ENCODE measurements at places on chromosomes 7 and 10.

DNA sequence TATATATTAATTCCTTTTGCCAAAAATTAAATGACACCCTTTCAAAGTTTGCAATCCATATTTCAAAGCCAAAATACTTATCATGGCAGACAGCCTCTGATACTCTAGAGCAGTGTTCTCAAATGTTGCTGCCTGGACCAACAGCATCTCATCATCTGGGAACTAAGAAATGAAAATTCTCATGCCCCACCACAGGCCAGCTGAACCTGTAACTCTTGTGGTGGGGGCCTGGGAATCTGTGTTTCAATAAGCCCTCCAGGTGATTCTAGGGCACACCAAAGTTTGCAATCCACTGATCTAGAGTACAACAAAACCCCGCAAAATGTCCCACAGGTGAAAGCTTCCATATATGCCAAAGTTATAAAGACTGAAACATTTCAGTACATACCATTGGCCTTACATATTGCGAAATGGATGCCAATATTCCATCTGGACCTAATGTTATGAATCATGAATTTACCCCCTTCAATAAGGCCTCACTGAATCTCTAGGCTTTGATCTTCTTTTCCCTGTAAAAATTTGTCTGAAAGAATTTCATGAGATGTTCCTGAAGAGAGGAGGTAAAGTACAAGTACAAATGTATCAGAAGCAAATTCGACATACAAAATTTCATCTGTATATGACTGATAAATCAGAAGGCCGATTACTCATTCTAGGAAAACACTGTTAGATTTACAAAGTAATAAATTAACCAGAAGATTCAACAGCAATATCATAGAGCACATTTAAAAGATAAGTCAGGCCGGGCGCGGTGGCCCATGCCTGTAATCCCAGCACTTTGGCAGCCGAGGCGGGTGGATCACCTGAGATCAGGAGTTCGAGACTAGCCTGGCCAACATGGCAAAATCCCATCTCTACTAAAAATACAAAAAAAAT, 25.3 kb upstream of the EPC1 start:
- DNase-seq = no peak

- DNase-seq = no peak
These were observed 13.9 kb downstream of the HNRNPA2B1 start for GRCh38 chr7:26186364-26187311.

DNA sequence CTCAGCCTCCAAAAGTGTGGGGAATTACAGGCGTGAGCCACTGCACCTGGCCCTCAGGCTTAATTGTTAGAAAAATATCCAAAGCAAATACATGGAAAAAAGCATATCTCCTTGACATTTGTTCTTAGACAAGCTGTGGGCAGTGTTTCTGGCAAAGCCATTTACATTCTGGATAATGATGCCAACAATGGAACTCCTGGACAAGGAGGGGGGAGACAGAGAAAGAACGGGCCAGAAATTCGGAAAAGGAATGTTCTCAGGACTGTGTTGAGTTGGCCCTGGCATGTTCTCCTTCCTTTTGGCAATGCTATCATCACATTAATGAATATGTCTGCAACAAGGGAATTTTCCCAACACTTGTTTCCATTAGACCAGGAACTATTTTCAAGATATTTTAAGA, 88.7 kb downstream of the UBE2H start:
- DNase-seq = no peak

DNA sequence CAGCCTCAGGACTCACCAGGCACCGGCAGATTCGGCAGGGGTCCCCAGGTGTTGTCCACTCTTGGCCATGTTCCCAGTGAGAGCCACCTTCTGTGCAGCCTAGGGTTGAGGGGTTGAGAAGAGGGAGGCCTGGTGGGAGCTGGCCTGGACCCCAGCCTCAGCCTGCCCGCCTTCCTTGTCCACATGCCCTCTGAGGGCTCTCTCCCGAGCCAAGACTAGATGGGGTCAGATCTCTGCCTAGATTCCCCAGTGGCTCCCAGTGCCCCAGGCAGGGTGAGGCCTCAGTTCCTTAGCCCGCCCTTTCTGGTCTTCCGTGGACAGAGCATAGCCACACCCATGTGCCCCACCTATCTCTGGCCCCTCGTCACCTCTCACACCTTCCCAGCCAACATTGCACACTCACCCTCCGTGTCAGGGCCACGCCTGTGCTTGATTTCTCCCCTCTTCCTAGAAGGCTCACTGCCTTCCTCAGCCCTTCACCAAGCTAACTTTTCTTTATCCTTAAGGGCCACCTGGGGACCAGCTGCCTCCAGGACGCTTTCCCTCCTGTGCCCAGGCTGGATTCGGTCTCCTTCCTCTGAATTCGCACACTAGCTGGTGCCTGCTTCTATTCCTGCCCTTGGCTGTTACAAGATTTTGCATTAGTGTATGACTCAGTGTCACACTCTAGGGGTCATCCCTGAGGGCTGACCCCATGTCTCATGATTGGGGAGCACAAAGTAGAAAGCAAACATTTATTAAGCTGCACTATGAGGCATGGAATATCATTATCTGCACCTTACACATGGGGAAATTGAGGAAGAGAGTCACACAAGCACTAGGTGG, 7.5 kb downstream of the KCP start:
- no peak for DNase-seq

DNA sequence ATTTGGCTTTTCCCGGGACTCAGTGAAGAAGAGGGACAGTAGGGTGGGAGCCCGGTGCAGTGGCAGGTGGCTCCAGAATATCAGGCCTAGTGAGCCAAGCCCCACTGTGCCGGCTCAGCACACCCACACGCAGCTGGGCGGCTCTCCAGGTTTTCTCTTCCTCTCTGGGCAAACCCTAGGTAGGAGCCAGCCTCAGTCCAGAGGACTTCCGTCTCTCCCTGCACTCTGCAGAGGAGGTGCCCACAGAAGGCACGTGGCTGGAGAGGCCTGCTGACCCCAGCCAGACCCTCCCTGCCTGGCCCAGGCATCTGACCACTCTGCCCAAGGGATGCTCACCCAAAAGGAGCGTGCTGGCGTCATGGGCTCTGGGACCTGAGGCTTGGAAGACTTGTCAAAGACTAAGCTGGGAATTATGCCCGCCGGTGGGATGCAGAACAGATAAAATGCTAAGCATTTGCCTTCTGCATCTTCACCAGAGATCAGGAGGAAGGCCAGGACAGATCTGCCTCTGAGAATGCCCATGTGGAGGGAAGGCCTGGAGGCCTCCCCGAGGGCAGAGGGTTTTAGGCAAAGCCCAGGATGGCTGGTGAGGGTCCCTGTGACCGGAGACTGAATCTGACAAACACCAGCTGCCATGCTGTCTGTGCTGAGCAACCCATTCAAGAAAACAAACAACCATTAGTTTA, 40.2 kb downstream of the TCERG1L start:
- DNase-seq = no peak

GRCh38 chr7:117997862-117998825, 124.9 kb upstream of the CTTNBP2 start:
- DNase-seq = no peak

GRCh38 chr7:128121711-128122530, 90.7 kb upstream of the LRRC4 start:
- peak; percentile 81 for DNase-seq

GRCh38 chr7:133183969-133184368, 68.9 kb upstream of the EXOC4 start:
- DNase-seq = no peak

- no peak for DNase-seq
These were observed 167.5 kb downstream of the RNLS start for GRCh38 chr10:88415533-88416130.

- DNase-seq = peak; percentile 9
These were observed 31.9 kb downstream of the RSBN1L start for GRCh38 chr7:77727936-77728701.

GRCh38 chr7:52061666-52062065, 745.1 kb upstream of the COBL start:
- no peak for DNase-seq

- no peak for DNase-seq
These were observed 179.0 kb upstream of the PLPP4 start for GRCh38 chr10:120278069-120278468.

- DNase-seq = no peak
These were observed 150.2 kb upstream of the FERD3L start for GRCh38 chr7:19295376-19295775.

DNA sequence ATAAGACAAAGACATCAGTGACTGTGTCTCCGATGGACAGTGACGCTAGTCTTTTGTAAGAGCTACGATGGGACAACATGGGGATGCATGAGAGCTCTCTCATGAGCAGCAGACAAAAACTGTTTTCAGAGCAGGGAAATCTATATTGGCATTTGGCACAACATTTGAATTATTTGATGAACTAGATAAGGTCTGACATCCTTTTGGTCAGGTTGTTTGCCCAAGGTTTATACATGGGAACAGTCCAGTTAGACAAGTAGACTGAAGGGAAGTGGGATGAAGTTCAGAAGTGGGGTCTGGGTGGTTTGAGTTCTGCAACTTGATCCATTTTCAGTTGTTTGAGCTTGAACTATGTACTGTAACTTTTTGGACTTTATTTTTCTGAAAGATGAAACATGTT, 50.8 kb downstream of the BUB3 start:
- no peak for DNase-seq

DNA sequence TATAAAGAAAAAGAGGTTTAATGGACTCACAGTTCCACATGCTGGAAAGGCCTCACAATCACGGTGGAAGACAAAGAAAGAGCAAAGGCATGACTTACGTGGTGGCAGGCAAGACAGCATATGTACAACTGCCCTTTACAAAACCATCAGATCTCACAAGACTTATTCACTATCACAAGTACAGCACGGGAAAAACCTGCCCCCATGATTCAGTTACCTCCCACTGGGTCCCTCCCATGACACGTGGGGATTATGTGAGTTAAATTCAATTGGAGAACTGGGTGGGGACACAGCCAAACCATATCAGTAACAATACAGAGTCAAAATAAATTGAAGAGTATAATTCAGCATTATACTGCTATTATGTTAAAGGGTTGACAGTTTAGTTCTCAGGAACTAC, 37.8 kb downstream of the RNLS start:
- DNase-seq = no peak

DNA sequence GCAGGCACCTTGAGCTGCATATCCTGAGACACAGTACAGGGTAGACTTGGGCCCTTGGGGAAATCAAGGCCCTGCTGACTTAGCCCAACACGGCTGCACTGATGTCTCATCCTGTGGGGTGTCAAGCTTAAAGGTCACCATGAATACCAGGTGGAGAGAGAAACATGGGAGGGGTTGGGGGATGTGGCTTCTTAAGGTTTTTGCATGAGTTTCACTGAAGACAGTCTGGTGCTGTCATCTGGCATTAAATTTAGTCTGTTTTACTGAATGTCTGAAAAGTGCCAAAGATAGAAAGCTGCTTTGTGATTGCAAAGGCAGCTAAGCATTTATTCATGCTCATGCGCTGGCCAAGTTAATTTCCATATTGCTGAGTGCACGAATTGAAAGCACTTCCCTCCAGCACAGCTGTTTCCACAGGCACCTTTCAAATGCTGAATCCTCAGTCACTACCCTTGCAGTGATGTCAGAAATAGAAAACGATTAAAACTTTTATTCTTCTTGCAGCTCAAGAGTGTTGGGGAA, 102.1 kb downstream of the OSBPL3 start:
- no peak for DNase-seq

GRCh38 chr10:61775111-61775510, 112.4 kb downstream of the CABCOCO1 start:
- DNase-seq = no peak

DNA sequence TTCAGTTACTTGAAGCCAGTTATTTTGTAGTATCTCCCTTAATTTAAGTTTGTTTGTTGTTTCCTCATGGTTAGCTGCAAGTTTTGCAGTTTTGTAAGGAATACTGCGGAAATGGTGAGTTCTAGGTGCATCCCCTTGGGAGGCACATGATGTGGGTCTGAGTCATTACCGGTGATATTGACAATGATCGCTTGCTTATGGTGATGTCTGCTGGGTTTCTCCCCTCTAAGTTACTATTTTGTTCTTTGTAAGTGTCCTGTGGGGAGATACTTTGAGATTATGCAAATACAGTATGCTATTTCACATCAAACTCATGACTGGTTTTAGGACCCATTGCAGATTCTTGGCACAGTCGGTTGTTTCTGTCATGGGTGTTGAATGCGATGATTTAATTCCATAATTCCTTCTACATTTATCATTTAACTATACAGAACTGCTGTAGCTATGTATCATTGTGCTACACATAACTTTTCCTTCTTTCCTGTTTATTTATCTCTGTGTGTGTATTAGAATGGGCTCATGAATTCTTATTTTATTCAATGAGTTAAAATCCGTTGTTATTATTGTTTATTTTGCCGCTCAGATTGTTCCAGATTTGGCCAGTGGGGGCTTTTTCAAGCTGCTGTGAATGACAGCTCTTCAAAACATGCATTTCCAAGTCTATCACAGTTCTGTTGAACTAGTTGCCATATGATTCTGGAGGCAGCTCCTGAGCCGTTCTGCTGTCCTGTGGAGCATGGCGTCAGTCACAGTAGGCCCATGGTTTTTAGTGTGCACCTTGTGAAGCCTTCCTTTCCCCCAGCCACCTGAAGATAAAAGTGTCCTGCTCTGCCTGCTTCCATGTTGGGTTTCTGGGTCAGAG, 18.4 kb downstream of the TSPAN14 start:
- DNase-seq = no peak

DNA sequence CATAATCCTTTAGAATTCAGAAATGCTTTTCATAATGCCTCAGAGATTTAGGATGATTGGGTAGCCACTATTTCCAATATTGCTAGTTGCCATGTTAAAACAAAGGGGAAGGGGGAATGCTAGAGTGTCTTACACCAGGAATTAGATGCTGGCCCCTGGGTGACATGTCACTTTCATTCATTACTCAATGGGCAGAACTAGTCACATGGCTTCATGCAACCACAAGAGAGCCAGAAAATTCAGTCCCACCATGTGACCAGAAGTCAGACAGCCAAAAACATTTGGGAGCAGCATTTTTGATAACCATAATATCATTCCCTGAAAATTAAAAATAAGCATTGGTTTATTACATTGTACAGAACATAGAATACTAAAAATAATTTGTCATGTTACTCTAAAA, 81.2 kb downstream of the CREB5 start:
- DNase-seq = no peak

DNA sequence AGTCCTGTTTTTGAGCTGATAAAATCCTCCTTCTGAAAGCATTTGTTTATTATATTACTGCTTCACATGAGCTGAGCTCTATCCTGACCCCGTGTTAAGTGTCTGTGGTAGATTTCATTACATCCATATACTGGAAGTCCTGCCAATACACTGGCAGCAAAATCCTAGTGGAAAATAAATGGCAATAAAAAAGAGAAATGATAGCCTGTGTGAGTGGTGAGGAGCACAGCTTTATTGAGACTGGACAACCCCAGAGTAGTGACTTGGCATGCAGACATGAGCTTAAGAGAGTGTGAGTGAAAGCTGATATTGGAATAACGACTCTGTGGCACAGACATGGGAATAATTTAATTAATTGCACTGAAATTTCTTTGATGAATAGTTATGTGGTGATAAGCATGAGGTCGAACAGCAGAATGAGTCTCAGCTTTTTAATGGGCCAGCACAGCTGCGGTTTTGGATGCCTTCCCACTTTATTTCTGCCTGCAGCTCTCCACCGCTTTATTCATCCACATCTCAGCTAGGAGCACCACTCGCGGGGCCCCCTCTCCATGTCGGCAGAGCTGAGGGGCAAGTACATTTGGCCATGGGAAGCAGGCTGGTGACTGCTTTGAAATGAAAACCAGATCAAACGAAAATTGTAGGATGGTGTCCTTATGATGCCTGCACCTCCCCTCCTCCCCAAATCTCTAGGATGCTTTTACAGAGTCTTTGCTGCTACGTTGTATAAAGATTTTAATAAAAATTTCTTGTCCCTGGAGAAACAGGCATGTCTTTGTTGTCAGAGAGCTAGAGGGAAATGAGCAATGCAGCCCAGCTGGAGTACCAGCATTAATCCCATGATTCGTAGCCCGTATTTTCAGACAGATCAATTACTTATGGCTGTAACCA, 494.3 kb downstream of the AUTS2 start:
- no peak for DNase-seq

Measured in KBM-7 (cell line).